ENCODE measurements at places on chromosomes 12 and 14.

DNA sequence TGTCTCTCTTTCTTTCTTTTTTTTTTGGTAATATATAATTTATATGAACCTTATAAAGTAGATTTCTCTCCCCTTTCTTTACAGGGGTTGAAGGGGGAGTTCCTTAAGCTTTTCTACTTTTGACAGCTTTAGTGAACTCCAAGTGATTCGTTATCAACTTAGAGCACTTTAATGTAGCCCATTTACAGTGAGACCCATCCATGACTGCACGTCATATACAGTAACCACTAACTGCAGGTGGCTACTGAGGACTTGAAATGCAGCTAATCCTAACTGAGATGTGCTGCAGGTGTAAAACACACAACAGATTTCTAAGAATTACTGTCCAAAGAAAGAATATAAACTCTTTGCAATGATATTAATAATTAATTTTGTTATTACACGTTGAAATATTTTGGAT, 582 bp downstream of the LRRIQ1 start:
- peak; percentile 14 for DNase-seq

- no peak for DNase-seq
These were observed 5.1 kb upstream of the PAPOLA start for GRCh38 chr14:96497087-96497486.

DNA sequence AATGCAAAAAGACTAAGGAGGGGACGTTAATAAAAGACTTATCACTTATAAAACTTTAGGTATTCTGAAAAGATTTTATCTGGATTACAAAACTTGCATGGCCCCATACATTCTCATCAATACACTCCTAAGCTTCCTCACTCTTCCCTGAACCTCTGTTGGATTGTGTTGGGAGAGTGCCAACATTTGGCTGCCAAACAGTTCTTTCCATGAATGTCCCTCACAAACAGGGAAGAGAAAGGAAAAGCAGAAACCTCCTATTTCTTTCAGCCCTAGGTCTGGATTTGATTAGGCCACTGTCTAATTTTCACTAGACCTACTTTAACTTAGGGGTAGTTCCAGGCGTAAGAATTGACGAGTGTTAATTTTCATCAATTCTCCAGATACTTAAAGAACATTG, 11.7 kb downstream of the PTHLH start:
- DNase-seq: no peak

DNA sequence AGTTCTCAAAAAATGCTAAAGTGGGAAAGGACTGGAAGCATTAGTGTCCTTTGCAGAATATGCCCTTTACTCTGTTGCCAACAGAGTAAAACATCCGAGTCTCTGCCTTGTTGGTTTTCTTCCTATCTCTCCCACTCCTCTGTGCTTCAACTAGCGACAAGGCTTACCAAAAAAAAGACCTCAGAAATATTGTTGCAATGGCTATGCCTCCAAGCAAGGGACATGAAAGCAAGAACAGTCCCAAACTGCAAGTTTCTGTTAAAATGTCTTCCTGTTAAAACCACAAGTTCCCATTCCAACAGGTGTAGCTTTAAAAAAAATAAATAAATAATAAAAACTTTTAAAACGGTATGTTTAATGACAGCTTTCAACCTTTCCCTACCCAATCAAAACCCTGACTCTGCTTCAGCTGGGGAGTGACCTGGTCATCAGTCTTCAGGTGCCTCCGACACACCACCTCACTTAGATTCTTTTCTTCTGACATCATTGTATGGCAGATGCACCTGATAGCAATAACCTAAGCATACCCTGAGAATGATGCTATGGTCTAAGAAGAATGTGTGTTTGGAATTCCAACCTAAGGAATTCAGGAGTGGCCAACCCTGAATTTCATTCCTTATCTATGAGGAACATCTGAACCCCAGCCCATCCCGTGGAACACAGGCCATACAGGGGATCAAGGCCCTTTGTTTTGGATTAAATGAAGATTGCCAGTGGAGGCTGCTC, 81.0 kb downstream of the RPS29 start:
- DNase-seq: no peak

- DNase-seq: no peak
These were observed 61.0 kb downstream of the EPS8 start for GRCh38 chr12:15728118-15728598.

DNA sequence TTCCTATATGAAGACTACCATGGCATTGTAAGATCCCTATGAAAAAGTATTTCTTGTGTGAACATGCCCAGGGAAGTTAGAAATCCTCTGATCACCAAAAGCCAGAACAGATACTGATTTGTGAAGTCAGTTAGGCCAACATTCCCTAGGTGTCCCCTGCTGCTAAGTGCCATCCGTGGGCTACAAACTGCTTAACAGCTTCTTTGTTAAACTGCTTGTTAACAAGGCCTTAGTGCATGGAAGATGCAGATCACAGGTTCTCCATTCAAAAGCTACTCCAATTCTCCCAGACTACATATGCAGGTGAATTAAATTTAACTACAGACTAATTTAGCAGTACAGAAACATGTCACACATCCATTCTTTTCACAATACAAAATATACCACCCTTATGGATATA, 108.2 kb downstream of the PRICKLE1 start:
- no peak for DNase-seq

- DNase-seq: no peak
These were observed 72.3 kb downstream of the METTL25 start for GRCh38 chr12:82430541-82431145.

- no peak for DNase-seq
These were observed 2.6 kb downstream of the GPR68 start for GRCh38 chr14:91241863-91242262.

- DNase-seq: no peak
These were observed 185.6 kb upstream of the C14orf180 start for GRCh38 chr14:104393898-104394381.

DNA sequence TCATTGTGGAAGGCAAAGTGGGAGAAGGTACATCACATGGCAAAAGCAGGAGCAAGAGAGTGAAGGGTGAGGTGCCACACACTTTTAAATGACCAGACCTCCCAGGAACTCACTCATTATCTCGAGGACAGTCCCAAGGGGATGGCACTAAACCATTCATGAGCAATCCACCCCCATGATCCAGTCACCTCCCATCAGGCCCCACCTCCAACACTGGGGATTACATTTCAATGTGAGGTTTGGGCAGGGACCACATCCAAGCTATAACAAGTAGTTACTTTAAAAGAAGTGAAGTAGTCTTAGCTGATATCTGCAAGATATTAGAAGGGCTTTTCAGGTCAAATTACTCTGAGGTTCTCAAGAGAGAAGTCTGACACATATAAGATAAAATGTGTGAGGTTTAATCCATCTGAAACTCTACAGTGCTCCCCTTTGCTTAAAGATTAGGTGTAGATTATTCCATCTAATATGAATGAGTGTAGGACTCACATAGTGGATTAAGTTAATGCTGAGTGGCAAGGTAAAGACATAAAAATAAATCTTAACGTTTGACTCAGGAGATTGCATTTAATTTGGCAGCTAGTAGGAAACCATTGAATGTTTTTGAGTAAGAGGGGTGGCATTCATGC, 130.8 kb downstream of the TMX1 start:
- DNase-seq: no peak

DNA sequence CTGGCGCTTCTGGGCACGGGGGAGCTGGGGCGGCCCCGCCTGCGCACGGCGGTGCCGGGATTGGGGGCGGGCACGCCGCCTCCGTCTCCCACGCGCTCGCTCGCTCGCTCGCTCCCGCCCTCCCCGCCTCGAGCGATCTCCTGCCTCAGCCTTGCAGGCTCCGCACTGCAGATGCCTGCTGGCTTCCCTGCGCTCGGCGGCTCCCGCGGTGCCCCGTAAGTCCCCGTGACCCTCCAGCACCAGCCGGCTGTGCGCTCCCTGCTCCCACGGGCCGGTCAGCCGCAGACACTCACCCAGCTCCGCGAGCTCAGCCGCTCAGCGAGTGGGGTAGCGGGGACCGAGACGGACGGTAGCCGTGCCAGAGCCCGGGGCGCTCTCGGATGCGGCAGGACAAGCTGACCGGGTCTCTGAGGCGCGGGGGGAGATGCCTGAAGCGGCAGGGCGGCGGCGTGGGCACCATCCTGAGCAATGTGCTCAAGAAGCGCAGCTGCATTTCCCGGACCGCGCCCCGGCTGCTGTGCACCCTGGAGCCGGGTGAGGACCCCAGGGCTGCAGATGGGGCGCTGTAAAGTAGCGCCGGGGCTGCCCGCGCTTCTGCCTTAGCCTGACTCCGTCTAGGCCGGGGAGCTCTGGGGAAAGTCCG, at the start of gene TBC1D30:
TBC1D30 (plus strand) TSS at position 148 of the 643 bp plus-strand sequence; CDS start at position 381, 233 bp downstream.
- peak; percentile 74 for DNase-seq

- no peak for DNase-seq
These were observed 71.2 kb downstream of the PPFIBP1 start for GRCh38 chr12:27595231-27595642.

DNA sequence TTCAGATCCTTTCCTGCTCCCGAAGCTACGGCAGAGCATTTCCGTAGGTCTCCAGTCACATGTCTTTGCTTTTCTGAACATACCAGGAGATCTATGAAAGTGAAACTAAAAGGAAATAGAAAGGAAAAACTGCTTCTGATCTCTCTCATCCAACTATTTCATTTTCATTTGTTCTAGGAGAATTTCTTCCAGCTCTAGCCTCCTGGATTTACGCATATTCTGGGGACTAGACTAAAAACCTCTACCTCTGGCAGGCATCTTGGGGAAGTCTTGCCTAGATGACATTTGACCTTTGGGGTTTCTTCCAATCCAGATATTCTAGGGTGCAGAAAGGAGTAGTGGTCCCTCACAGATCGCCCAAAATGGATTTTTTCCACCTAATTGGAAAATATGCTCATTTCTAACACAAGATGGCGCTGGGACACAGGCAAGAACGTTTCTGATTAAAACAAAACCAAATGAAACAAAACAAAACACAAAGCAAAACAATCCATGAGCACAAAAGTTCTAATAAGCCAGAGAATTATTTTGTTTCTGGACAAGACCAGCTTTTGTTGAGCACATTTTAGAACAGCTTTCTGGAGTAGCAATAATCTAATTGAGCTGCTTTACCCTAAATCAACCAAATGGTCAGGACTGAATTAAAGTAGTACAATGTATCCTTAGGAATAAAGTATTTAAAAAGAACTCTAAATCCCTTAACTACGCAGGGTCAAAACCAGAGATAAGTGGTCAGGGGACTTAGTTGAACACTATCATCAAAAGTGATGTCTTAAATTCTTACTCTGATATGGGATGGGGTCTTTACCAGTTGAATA, 12.3 kb upstream of the PARP11 start:
- peak; percentile 40 for DNase-seq

DNA sequence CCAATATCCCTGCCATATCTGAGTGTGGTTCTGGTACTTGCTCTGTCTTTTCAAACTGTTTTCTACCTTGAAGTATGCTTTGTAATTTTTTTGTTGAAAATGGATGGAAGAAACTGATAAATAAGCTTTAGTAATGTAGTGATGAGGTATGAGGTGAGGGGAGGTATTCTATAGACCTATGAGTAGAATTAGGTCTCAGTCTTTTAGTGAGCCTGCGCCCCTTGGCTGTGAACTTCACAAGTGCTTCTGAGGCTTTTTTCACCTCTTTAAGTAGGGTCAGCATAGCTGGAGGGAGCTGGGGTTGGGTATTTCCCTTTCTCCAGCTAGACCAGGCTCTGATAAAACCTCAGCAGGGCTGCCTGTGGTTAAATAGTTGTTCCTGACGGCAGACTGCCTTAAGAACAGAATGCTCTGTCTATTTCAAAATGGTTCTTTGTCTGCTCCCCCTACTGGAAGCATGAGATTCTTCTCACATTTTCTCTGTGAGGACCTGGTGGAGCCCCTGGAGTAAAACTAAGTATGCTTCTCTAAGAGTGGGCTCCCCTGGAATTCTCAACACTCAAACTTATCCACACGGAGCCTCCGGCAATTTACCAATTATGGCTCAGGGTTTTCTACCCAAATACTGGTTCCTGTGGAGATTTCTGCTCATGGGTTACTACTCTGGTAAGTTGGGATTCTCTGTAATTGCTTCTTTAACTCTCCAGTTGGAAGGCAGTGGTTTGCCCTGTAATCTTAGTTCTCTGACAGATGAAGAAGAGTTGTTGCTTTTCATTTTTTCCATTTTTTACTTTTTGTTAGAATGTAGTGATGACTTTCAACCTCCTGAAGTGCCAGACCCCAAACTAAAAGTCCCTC, 13.1 kb downstream of the KRT5 start:
- peak; percentile 42 for DNase-seq

DNA sequence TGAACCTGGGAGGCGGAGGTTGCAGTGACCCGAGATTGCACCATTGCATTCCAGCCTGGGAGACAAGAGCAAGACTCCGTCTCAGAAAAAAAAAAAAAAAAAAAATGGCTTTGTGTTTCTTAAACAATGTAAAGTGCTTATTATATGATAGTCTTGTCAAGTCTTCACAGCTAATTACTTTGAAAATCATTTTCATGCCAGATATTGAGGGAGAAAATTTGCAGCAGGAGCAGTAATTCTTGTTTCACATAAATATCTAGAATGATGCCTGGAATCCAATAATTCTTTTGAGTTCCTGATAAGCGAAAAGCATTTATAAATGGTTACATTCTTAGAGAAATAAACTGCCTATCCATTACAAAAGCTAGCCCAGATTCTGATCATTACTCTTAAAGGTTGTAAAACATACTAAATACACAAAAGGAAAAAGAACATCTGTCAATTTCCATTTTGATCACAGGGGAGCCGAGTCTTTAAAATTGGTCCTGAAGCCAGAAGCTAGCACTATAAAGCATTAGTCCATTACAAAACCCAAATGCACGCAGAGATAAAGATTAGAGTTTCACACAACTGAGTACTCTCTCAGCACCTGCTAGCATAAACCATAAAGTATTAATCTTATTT, 50.3 kb downstream of the IFT81 start:
- peak; percentile 21 for DNase-seq

- no peak for DNase-seq
These were observed 20.5 kb upstream of the RAD51AP1 start for GRCh38 chr12:4518106-4518728.

DNA sequence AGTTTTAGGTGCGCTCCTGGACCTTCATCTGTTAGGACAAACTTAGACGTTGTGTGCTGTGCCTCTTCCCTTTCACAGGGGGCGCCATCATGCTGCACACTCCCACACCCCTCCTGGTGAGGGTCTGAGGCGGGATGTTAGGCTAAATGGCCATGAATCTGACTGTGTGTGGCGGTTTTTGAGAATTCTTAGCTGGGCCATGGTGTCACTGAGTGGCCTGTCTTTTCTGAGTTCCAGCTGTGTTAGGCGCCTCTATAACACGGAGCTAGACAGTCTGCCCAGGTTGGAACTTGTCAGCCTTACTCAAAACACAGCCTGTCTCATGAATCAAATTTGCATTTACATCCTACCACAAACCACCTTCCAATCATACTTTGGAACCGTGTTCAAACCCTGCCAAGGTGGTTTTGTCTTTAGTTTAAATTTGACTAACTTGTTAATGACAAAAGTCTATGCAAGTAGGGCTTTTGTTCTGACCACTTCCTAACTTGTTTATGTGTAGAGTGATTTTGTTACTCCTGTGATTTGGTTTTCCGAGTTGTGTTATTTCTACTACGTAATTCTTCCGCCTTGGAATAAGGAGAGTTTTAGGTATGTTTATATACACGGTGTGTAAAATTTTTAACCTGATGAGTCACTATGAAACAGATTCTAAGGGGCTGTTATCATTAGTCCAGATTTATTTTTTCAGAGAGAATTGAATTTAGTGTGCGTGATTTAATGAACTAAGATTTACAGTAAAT, 19.6 kb downstream of the ACVR1B start:
- no peak for DNase-seq
